ENCODE measurements at places on chromosomes 6 and 20. TPM values are rescaled to one million over a fixed set of nuclear protein-coding genes. Genes with fewer than 3 reads are reported as not detected.

DNA sequence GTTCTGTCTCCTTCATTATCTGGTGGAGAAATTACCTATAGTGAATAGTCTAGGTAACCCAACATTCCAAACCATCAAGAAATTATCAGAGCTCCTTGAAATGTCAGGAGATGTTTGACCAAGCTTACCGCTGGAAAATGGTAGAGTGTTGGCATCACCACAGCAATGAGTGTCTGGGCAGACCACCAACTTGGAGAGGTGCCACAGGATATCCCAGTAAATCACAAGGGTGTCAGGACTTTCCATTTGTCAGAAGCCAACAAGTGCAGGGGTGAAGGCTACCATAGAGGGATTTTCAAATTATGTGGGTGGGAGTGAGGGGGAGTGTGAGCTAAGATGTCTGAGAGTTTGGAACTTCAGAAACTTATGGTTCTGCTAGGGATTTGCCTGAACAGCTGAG lies 73.2 kb downstream of the VGLL2 start:
- no peaks in the 10 kb centered on the region for H3K36me3 ChIP-seq
- no peaks in the 10 kb centered on the region for H3K27me3 ChIP-seq

The SAMD5 gene
- 0.33 TPM for total RNA-seq

The HTR1B gene
- not detected for total RNA-seq

The ANGPT4 gene
- 0.05 TPM for total RNA-seq

The CDK19 gene
- total RNA-seq: 9.1 TPM
